Hippocampal formation (tissue), 2 donors: ENCODE measurements at places on chromosomes 4 and X.

DNA sequence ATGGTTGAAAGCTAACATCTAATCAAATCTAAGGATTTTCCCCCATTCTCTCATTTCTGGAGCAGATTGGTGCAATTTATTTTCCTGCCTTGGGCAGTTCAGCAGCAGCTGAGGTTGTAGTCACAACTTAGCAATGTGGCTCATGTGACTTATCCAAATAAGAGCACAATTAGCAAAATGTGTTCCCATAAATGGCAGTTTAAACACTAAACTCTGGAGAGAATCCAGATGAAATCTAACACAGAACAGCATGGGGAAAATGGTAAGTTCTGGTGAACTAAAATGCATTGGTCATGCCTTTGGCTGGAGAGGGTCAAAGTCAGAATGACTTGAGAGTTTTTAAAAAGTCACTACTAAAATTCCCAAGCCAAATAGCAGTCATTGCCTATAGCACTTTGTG is 422.6 kb upstream of the DIPK2B start:
- DNase-seq, result no peak

DNA sequence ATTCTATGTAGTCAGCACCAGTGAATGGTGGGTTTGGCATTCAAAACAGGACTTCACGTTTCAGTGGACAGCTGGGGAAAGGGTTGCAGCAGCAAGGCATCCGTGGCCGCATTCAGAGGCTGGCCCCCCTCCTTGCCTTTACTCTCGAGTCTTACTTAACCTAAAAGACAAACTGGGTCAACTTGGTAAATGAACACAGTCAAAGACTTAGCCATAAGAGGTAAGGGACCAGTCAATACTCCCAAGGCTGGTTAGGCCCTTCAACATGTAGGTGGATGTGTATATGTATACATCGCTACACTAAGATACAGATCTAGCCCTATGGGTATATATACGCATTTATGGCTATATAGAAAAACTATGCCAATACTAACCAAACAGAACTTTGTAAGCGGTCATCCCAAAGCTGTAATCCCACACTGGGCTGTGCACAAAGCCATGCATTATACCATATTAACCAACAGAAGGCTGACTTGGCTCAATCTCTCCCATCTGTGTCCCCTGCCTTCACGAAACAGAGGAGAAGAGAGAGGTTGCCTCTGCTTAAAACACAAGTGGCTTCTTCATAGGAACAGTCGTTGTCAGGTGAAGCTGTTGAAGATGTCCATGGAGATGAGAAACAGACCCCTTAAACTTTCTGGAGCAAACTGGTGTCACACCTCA is 61.9 kb downstream of the TSC22D3 start:
- DNase-seq, result no peak

GRCh38 chr4:107615809-107616208 is 104.2 kb downstream of the PAPSS1 start:
- no peak for DNase-seq

DNA sequence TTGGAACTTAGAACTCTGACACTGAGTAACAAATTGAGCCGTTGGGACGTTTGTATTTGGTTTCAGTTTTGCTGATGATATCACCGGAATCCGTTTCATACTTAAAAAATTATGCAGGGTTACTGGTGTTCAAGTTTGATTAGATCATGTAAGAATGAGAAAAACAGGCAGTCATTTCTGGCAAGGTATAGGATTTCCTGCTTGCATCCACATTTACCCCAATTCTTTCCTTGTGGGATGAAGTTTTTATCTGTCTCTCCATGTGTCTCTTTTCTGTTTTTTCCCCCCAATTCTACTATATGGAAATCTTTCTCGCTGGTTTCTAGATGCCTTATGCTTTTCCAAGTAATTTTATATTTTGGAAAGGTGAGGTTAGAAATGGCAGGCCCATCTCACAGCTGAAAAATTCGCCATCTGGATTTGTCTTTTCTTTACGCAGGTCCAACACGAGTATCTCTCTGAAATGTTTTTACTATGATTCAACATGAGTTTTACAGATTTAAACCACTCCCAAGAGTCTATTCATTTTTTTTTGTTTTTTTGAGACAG is 197.9 kb downstream of the SHOX start:
- no peak for DNase-seq

- DNase-seq, result no peak
These were observed 222.6 kb upstream of the INTU start for GRCh38 chr4:127410201-127410600.

- no peak for DNase-seq
These were observed 163.9 kb downstream of the KDR start for GRCh38 chr4:54961357-54961975.

DNA sequence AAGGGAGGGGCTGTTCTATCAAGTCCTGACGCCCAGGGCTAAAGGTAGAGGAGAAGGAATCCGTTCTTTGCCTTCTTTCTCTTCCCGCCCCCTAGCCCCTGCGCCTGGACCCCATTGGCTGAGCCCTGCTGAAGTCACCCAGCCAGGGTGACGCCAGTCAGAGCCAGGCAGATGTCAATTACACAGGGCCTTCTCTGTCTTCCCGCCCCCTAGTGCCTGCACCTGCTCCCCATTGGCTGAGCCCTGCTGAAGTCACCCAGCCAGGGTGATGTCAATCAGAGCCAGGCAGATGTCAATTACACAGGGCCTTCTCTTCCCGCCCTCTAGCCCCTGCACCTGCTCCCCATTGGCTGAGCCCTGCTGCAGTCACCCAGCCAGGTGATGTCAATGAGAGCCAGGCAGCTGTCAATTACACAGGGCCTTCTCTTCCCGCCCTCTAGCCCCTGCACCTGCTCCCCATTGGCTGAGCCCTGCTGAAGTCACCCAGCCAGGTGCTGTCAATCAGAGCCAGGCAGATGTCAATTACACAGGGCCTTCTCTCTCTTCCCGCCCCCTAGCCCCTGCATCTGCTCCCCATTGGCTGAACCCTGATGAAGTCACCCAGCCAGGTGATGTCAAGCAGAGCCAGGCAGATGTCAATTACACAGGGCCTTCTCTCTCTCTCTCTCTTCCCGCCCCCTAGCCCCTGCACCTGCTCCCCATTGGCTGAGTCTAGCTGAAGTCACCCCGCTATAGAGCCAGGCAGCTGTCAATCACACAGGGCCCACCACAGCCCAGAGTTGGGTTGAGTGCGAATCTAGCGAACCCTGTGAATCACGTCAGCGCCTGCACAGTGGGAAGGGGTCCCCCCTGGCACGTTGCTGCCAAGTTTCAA is 46.4 kb downstream of the ASMT start:
- DNase-seq, result no peak

GRCh38 chrX:153319295-153320046 is 2.1 kb downstream of the PNMA6F start:
- no peak for DNase-seq

GRCh38 chr4:23993373-23993772 is 103.5 kb upstream of the PPARGC1A start:
- DNase-seq, result no peak

DNA sequence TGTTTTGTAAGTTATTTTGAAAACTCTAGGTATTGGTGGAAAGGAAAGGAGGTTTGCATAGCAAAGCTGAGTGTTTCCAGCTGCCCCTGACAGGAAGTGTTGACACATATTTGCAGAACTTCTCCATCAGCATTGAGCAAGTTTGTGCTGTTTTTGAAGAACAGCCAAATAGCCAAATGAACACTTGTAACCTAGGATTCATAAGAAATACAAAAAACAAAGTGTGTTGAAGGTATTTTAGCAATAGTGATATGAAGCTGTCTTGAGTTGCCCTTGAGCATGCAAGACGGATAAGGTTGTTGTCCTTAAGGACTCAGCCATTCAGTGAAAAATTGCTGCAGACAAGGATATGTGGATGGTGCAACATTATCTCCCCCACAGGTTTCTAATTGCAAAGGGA is 68.3 kb upstream of the PGM2 start:
- DNase-seq, result no peak
